ENCODE measurements at places on chromosomes 2 and 18.

- DNase-seq: no peak
These were observed 846.2 kb downstream of the SLC4A3 start for GRCh38 chr2:220473611-220474010.

DNA sequence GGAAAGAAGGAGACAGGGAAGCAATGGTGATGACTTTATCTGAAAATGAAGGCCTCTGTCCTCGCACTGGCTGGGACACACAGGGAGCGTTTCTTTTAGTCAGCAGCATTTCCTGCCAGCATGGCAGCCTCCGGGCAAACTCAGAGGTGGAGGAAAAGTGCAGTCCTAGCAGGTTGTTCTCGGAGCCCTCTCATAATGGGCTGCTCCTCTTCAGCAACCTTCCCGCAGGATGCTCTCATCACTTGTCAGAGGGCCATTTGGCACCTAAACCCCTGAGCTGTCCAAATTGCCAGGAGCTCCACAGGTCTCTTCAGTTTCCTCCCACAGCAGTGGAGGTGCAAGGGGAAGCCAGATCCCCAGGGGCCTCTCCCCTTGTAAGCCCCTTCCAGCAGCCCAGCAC lies 6.2 kb downstream of the STK39 start:
- no peak for DNase-seq

- no peak for DNase-seq
These were observed 27.6 kb downstream of the MBP start for GRCh38 chr18:77105028-77105427.

DNA sequence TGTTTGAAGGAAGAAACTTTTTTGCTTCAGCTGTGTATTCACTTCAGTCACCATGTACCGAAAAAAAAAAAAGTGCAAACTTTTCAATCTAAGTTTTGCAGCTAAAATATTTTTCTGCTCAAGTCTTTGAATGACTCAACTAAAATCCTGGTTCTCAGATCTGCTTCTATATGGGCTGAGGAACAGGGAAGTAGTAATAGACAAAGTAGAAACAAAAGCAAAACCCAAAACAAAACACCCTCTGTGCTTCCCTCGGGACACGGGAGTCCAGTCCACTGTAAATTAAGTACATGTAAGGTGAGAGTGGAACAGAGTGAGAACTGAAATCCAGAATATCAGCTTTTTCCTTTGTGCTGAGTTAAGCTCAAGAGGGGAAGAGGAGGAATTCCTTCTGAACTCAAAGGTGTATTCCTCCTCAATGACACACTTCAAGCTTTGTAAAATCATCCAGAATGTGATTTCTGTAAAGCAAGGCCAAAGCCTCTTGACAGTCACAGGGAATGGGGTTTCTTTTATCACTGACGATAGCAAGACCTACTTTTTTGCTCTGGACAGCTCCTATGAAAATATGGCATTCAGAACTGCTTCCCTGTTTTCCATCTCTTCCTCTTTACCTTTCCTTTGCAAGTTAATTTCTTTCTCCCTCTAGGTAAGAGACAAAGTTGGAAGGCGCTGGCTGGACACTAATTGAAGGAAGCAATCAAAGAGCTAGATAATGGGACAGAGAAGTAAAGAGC lies 433.5 kb upstream of the MMADHC start:
- no peak for DNase-seq

DNA sequence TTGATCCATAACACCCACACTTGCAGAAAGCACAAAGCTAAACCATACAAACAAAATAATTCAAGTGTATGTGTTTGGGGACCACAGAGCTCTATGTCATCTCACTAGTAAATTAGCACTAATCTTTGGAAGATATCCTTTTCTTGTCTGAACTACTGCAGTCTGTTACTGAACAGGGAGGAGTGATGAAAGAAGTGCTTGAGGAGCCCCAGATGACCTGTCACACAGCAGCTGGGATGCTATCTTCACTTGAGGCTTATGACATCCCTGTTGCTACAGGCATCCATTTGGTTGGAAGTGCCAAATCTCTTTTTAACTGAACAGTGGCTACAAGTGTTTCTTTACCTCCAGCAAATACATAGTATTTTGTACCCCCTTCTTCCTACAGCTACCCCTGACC lies 386.3 kb upstream of the CHAC2 start:
- no peak for DNase-seq

All from stimulated activated CD4-positive, alpha-beta T cell treated with anti-CD3 and anti-CD28 coated beads, TNF-alpha, amount 100 ng/mL, for 4 hours (primary cell).